C1 segment of cervical spinal cord (tissue), 14 donors: ENCODE measurements at places on chromosomes 4 and X.

DNA sequence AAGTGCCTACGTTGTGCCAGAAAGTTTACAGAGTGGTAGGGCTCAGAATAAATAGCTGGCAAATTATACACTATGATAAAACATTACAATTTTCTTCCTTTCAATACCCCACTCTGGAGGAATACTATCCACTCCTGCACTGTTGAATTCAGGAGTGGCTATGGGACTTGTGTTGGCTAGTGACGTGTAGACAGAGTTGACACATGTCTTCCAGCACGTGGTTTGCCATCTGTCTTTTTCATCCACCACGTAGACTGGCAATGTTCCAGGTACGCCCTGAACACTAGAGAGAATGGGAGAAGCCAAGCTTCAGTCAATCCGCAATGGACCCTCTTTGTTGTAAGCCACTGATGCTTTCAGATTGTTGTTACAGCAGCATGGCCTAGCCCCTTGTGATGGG lies 168.8 kb upstream of the RBPJ start:
- no peak for DNase-seq

DNA sequence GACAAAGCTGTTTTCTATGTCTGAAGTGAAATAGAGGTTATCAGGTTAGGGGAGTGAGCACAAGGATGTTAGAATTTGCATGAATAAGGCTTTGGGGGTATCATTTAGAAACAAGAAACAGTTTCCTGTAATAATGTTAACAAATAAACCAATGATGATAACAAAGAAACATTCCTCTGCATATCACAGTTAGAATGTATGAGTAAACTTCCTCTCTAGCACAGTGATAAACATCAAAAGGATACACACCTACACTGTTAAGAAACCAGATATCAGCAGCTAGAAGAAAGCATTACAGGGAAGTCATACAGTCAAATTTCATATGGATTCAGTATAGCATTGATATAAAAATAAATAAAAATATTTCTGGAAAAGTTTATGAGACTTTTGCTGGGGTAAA lies 340.0 kb upstream of the MAGEB16 start:
- DNase-seq, result no peak

GRCh38 chrX:70436343-70436742 lies 8.3 kb upstream of the DLG3 start:
- DNase-seq, result no peak

DNA sequence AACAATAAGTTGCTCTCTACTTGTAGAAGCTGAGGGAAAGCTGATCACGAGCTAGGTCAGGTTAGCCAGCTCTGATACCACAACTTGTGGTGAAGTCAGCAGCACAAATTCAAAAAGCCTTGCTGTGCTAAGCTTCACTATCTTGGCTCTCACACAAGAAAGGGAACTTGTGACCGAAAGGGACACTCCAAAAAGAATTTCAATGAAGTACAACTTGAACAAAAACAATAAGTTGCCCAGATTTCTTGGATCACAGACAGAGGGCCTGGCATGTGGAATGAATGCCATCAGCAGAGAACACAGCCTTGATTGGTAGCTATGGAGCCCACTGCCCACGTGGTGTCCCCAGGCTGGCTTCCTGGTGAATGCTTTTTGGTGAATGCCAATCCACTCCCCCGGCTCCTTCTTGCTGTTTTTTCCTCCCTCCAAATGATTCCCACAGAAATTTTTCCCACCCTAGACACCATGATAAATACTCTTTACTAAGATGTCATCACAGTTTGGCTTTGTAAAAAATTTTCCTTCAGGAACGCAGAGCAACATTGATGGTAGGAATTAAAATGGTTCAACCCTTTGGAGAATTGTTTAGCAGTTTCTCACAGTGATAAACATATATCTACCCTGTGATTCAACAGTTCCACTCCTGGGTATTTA lies 82.6 kb downstream of the ANXA3 start:
- peak; percentile 3 for DNase-seq

DNA sequence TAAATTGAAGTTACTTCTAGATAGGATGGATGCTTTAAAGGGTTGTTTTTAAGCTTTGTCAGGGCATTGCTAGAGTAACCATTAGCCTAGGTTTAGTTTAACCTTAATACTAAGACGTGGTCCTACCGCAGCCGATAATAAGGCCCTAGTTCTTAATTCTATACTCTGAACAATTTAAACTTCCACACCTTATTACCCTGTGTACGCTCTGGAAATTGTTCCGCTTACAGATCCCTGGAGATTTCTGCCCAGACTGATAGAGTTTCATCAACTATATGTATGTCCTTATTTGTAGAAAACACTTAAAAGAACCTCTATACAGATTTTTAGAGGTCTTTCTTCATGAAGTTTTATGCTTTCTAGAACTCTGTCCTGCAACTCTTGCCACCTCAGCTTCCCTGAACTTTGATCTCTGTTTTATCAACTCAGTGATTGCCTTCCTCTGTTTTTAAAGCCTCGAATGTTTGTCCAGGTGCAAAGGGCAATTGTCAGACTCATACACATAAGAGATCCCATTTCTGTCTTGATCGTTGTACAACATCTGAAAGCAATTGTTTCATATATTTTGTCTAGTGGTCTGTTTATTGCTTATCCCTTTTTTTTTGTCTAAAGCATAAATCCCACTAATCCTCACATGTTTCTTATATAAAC lies 71.1 kb upstream of the VCX start:
- DNase-seq, result no peak

- DNase-seq, result no peak
Measured at GRCh38 chr4:89249313-89249712, 58.3 kb downstream of the GPRIN3 start.

GRCh38 chrX:14777525-14777924 lies 95.3 kb downstream of the FANCB start:
- no peak for DNase-seq

DNA sequence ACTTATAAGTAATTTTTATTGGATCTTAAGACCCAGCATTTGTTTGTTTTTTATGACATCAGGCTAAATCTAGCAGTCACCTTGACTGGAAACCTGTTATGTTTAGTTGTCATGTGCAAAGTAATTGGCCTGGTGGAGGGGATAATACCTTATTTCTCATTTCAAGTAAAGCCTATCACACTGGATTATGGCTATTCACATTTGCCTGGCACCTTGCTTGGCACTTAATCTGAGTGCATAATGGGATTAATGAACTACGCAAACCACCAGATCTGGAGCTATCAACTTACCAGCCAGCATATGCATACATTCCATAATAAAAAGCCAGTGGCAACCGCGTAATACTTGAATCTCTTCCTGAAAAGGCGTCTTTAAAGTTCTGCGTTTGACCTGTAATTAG lies 23.2 kb downstream of the SLC7A11 start:
- no peak for DNase-seq

DNA sequence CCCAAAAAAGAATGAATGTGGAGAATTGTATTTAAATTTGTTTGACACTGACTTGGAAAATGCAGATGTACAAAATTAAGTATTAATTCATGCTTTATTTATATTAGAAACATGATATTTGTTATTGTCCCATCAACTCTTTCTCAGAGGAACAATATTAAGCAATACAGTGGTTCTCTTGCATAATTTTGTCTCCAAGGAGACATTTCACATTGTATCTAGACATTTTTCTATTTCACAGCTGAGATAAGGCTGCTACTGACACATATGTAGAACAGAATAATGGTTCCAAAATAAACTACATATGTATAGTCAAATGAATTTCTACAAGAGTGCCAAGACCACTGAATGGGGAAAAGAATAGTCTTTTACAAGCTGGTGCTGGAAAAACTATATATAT lies 427.9 kb upstream of the SPANXN1 start:
- DNase-seq, result no peak
